ENCODE measurements at places on chromosomes 6 and 20. TPM values are rescaled to one million over a fixed set of nuclear protein-coding genes. Genes with fewer than 3 reads are reported as not detected.

DNA sequence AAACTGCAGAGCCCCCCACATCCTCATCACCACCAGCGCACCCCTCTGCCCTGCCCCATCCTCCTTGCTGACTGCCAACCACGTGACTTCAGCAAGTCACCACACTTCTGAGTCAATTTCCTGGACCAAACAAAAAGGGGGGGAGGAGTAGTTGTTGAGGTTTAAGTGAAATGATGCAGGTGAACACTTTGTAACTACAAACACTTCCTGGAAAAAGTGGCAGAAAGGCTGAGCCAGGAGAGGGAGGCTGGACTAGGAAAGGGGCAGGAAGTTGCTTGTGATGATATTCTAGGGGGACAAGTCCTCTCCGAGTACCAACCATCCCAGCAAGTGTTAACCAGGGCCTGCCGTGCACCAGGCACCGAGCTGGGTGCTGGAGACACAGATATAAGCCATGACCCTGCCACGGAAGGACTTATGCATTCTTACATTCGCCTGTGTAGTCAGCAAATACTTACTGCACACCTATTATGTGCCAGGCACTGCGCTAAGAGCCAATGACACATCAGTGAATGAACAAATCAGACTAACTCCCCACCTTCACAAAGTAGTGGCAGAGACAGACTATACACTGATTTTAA, 67.3 kb downstream of the PREX1 start:
- DNase-seq = no peak

The LINC00237 gene
- not detected for polyA plus RNA-seq

- no peak for DNase-seq
Observed at GRCh38 chr6:36752187-36752885, 54.7 kb downstream of the RAB44 start.

GRCh38 chr6:157283330-157283898, 39.9 kb downstream of the TMEM242 start:
- no peak for DNase-seq

- DNase-seq = no peak
Observed at GRCh38 chr6:47934023-47934422, 152.2 kb downstream of the OPN5 start.

GRCh38 chr6:146304181-146304580, 239.5 kb upstream of the RAB32 start:
- no peak for DNase-seq

All from GM12878 (cell line).